ENCODE measurements at places on chromosomes 6 and 20.

DNA sequence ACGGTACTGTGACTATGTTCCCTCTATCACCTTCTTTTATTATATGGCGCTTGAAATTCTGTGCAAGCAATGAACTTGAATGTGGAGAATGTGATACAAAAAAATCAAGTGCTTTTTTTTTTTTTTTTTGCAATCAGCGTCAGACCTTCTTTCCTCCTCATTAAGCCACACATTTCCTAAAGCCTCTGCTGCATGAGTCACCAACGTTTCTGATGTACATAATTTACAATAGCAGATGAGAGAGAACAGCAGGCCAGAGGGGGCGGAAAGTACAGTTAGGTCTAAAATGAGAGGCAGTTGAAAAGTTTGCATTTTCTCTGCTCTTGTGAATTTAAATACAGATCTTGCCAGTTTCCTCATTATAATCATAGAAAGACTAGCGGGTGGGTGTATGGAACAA lies 114.6 kb upstream of the RIPOR2 start:
- peak; percentile 92 for DNase-seq

DNA sequence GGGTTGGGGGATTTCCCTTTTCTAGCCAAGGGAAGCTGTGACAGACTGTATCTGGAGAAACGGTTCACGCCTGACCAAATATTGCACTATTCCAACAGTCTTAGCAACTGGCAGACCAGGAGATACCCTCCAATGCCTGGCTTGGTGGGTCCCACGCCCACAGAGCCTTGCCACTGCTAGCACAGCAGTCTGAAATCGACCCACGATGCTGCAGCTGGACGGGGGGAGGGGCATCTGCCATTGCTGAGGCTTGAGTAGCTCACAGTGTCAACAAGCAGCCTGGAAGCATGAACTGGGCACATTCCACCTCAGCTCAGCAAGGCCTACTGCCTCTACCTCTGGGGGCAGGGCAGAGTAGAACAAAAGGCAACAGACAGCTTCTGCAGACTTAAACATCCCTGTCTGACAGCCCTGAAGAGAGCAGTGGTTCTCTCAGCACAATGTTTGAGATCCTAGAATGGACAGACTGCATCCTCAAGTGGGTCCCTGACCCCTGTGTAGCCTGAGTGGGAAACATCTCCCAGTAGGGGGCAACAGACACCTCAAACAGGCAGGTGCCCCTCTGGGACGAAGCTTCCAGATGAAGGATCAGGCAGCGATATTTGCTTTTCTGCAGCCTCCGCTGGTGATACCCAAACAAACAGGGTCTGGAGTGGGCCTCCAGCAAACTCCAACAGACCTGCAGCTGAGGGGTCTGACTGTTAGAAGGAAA lies 89.9 kb upstream of the ECI2 start:
- DNase-seq = no peak

- DNase-seq = peak; percentile 77
Observed at GRCh38 chr6:1987640-1988039, 257.8 kb downstream of the GMDS start.

GRCh38 chr20:58003525-58003924 lies 224.9 kb downstream of the ANKRD60 start:
- DNase-seq = no peak

- no peak for DNase-seq
Observed at GRCh38 chr20:62219101-62219991, 732 bp downstream of the HRH3 start.

- no peak for DNase-seq
Observed at GRCh38 chr6:151059612-151060095, 180.1 kb upstream of the AKAP12 start.

DNA sequence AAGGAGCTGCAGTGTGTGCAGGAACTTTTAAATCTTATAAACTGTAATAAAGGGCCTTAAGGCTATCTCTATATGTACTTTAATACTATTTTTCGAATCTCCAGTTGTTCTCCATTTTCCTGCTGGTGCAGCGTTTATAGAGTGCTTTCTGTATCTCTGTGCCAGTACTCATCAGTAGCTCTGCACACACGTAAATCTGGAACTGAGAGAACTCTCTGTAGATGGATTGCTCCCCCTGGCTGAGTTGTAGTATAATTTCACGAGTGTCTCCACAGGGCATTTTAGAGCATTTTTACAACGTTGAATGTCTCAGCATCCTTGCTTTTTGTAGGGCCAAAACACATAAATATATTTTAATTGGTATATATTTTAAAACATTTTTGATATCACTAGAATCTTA lies 256.5 kb downstream of the TRDN start:
- peak; percentile 6 for DNase-seq

GRCh38 chr6:53758496-53758895 lies 36.3 kb upstream of the LRRC1 start:
- DNase-seq = no peak

DNA sequence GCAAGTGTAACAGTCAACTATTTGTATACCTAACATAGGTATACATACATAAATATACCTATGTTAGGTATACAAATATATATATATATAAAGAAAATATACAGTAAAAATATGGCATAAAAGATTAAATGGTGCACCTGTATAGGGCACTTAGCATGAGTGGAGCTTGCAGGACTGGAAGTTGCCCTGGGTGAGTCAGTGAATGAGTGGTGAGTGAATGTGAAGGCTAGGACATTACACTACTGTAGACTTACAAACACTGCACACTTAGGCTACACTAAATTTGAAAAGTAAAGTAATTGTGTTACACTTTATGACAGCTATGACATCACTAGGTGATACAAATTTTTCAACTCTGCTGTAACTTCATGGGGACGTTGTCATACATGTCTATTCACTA lies 65.6 kb downstream of the CDC5L start:
- DNase-seq = no peak

GRCh38 chr6:163862701-163863100 lies 448.2 kb downstream of the QKI start:
- peak; percentile 53 for DNase-seq

DNA sequence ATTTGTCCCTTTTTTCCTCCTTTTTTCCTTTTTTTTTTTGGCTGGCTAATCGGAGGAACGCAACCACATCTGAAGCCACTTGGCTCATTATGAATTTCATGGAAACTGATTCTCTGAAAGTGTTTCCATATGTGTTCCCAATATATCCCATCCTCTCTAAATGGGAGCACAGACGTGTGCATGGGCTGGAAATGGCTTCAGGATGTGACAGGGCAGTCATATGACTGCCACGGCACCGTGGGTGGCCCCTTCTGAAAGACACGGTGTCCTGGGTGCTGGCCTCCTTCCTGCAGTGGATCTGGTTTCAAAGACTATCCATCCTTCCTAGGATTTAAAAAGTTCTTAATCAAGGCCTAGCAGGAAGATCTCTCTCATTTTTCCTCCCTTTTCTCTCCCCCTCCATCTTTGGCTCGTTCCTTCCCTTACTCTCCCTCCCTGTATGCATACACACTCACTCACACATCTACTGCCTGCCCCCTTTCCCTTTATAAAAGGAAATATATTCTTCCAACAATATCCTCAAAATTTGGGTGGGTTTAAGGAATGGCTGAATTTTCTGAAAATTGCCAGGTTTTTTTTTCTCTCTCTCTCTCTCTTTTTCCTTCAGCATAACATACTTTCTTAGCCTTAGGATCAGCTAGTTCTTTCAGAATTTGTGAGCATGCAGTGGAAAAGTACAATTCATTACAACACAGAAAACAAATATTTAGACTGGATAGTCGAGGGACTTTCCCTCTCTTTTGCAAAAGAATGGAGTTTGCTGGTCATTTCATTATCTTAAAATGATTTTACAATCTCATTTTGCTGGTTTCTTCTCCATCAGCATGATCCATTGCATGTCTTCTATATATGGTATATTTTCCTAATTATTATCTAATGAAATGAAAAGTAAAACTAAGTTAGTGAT lies 161.2 kb upstream of the SUPT3H start:
- peak; percentile 86 for DNase-seq

- DNase-seq = peak; percentile 54
Observed at GRCh38 chr6:90940812-90941481, 354.1 kb upstream of the MAP3K7 start.

GRCh38 chr20:53331151-53331973 lies 262.3 kb downstream of the ZNF217 start:
- peak; percentile 89 for DNase-seq

- peak; percentile 54 for DNase-seq
Observed at GRCh38 chr6:78810146-78810545, 57.2 kb upstream of the IRAK1BP1 start.

DNA sequence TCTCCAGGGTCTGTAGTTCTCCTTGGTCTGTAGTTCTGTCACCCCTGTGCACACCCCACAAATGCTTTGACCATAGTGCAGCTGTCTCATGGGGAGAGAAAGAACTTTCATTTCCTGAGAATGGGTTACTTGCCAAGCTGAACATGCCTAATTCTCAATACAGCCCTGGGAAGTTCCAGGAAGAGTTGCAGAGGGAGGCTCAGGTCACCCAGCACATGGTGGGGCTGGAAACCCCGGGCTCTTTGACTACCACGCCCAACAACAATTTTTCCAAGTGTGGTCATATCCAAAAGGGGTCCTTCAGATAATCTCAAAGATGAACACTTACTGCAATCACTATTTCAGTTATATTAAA lies 2.2 kb upstream of the PTPRA start:
- peak; percentile 19 for DNase-seq

DNA sequence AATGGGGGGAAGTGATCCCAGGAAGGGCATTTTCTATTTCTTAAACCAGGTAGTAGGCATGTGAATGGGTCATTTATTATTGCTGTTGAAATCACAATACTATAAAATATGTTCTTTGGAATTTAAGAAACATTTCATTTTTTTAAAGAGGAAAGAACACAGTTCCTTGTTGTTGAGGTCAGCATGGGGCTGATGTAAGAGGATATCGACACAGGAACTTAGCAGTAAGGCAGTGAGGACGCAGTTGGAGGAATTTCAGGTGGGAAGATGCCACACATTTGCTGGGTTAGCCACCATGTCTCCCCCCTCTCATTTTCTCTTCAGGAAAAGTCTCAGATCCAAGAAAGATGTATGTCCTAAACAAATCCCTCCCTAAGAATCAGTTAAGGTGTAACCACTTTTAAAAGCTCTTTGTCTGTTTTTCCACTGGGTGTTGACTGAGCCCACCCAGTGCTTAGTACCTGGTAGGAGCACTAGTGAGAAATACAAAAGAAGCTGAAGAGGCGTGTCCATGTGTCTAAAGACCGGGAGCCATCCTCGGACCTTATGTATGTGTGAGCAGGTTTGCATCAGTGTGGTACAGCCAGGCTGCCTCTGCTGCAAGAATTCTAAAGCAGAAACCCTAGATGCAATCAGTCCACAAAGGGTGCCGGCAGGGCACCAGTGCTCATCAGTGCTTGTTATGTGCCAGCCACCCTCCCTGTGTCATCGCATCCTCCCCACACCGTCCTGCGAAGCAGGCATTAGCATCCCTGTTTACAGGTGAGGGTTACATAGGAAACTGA lies 98.9 kb downstream of the TCP11 start:
- DNase-seq = no peak

DNA sequence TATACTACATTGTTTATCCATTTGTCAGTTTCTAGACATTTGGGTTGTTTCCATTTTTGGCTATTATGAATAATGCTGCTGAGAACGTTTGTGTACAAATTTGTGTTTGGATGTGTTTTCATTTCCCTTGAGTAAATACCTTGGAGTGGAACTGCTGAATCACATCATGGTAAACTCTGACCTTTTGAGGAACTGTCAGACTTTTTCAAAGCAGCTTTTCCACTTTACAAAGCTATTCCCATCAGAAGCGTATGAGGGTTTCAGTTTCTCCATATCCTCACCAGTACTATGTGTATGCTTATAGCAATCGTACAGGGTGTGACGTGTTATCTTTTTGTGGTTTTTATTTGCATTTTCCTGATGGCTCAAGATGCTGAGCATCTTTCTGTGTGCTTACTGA lies 103.7 kb downstream of the MYO6 start:
- no peak for DNase-seq

GRCh38 chr20:19626896-19627295 lies 131.2 kb upstream of the RIN2 start:
- DNase-seq = no peak

GRCh38 chr6:33828452-33828763 lies 24.6 kb upstream of the MLN start:
- no peak for DNase-seq

GRCh38 chr20:21901470-21902275 lies 196.2 kb downstream of the PAX1 start:
- no peak for DNase-seq

DNA sequence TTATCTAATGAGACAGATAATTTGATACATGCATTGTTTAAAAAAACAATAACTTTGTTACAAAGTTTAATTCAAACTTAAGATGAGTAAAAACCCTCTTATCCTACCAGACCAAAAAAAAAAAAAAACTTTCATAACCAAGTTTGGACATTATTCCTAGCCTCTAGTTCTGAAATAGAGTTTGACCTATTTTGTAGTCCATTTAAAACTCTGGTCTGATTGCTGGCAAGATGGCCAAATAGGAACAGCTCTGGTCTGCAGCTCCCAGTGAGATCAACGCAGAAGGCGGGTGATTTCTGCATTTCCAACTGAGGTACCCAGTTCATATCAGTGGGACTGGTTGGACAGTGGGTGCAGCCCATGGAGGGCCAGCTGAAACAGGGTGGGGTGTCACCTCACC lies 125.9 kb downstream of the FRK start:
- no peak for DNase-seq

DNA sequence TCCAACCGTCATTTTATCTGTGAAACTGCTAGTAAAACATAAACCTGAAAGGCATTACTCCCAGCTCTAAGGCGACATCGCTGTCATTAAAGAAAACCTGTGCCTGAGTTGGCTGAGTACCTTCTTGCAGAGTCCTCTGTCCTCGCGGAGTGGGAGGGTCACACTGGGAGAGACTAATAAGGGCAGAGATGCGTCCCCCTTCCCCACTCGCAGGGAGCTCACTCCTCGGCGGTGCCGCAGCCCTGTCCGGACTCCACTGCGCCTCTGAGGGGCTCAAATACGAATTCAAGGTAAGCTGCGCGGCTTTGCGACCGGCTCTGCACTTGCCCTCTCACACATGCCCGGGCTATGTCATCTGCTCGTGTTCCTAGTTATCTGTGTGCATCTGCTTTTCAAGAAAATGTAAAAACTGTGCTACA lies at the start of gene COL19A1:
TSS of gene COL19A1 (plus strand) at position 206 of the 419 bp plus-strand sequence. CDS start 13,012 bp downstream, outside the sequence.
- DNase-seq = no peak

- peak; percentile 67 for DNase-seq
Observed at GRCh38 chr6:64290867-64291266, 655.3 kb downstream of the PHF3 start.

- DNase-seq = no peak
Observed at GRCh38 chr6:13406781-13407180, 78.4 kb upstream of the TBC1D7 start.

- DNase-seq = peak; percentile 75
Observed at GRCh38 chr6:73694711-73695411, 1.1 kb upstream of the CD109 start.

Data from fibroblast of skin of right biceps (primary cell).